ENCODE measurements at places on chromosomes 5 and 9.

DNA sequence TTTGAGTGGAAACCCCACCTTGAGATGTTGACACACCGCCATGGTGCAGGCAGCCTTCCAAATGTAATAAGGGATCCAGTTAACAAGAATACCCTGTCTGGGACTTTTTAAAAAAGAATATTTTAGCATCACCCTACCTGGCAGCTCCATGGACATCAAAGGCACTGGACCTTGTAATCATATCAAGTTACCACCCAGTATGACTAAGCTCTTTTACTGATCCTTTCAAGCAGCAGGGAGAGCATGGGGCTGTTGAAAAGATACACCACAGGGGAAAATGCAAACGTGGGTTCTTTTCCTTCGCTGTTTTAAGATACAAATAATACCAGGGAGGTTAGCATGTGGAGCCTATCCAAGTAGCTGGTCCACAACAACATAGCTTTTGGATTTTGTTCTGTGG, 211.2 kb downstream of the SAXO1 start:
- DNase-seq, result no peak

- DNase-seq, result no peak
Observed at GRCh38 chr5:91114658-91115057, 268.5 kb downstream of the ARRDC3 start.

GRCh38 chr5:124337996-124338395, 408.4 kb downstream of the ZNF608 start:
- DNase-seq, result no peak

DNA sequence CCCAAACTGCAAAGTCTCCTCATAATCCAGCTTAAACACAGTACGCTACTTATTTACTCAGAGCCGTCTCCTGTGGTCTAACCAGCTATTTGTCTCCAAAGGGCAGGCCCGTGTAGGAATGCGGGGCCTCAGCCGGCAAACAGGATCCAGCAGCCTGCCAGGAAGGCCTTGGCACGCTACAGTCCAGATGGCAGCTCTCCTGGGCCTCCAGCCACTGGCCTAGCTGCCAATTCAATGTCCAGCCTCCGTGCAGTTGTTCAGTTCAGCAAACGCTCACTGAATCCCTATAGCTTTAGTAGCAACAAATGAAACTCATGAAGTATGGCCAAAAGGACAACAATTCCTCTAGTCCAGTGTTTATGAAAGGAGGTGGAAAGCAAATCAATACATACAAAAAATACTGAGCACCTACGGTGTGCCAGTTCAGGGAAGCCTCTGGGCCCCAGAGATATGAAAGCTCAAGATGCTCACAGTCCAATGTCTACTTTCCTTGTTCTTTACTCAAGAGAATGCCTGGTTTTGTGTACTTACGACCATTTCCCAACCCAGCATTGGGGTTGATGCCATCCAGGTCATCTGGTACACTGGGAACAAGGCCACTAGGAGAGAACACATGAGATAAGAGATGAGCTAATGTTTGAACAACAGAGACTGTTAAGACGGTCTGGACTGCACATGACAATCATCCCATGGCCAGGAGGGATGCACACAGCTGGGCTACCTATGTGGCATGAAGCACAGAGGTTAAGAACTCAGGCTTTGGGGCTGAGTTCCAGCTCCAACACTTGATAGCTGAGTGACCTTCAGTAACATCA, 8.3 kb downstream of the CDK5RAP2 start:
- peak; percentile 63 for DNase-seq

DNA sequence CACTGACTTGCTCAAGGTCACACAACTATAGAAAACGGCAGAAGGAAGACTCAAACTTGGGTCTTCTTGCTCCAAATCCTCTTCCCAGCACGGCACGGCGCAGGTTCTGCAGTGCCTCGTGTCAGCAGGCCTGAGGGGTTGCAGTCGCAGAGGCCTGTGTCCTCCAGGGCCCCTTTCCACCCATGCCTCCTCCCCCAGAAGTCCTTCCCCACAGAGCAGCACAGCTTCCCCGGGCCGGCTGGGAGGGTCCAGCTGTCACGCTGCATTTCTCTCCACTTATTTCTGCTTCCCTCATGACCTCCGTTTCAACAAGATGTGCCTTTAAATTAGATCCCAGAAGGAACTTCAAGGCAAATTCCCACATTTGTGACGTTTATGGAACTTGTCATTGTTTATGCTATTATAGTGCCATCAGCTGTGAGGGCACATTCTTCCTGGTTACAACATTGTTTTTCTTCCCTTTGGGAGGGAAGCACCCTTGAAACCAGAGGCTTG, 148.4 kb downstream of the C5orf15 start:
- no peak for DNase-seq

DNA sequence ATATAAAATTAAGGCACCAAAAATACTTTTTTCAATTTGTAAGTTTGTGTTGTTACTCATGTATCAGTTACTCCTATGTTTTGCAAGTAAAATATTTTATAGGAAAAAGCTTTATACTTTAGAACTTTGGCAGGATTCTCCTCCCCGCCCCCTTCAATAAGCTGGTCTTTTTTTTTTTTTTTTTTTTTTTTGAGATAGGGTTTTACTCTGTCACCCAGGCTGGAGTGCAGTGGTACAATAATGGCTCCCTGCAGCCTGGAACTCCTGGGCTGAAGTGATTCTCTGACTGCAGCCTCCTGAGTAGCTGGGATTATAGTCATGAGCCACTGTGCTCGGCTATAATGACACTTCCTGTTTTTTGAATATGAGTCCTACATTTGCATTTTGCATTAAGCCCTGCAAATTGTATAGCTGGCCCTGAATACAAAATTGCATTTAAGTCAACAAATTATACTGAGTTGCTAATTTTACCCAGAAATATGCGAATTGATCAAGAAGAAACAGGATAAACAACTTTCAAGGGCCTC, 192.9 kb downstream of the PIK3R1 start:
- no peak for DNase-seq

All from HuH-7 (cell line).